ENCODE measurements at places on chromosomes 13 and 19.

GRCh38 chr13:70634893-70635292 is 526.6 kb upstream of the KLHL1 start:
- no peak for DNase-seq

DNA sequence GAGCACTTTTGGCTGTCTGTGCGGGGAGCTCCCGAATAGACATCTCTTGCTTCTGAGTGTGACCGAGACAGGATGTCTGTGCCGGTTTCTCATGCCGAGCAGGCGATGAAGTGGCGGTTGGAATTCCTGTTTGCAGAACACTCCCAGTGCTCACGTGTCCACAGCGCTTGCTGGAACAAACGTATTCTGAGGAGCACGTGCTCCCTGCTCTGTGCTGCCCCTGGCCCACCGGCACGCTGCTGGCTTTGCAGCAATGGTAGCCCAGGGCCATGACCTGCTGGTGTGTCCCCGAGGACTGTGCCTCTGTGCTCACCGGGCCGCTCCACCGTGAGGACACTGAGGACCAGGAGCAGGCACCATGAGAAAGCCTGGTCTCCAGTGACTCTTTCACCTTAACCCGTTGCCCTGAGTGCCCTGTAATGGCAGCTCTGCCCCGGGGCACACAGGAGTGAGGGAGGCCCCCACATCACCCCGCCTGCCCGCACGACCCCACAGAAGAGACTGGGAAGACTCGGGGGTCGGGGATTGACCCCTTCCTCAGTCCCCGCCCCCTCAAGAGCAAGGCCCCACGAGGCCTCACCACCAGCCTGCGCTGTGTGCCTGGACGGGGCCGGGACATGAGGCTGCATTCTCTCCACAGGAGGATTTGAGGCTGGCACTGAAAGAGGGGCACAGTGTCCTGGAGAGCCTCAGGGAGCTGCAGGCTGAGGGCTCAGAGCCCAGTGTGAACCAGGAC is 40.0 kb upstream of the F7 start:
- no peak for DNase-seq

- no peak for DNase-seq
Observed at GRCh38 chr19:3857449-3858003, 11.3 kb downstream of the ZFR2 start.

GRCh38 chr13:28678809-28679208 is 19.9 kb downstream of the POMP start:
- no peak for DNase-seq

DNA sequence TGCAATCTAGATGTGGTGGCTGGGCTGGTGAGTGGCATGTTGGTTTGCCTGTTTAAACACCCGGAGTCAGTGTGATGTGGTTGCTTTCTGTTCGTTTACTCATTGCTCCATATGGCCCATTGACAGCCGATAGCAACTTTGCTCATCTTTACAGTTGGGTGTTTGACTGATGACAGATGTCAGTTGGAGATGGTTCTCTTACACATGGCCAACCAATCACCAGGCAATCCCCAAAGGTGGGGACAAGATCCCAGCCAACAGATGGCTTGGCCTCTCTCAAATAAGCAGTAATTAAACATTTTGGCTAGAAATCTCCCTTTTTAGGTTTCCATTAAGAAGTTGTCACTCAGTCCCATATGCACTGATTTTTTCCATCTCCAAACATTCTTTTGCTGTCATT is 497.1 kb upstream of the ARGLU1 start:
- DNase-seq, result peak; percentile 98

- DNase-seq, result no peak
Observed at GRCh38 chr19:41530761-41531301, 45.1 kb upstream of the CEACAM21 start.

- DNase-seq, result no peak
Observed at GRCh38 chr13:68645814-68646213, 1415.7 kb upstream of the PCDH9 start.

DNA sequence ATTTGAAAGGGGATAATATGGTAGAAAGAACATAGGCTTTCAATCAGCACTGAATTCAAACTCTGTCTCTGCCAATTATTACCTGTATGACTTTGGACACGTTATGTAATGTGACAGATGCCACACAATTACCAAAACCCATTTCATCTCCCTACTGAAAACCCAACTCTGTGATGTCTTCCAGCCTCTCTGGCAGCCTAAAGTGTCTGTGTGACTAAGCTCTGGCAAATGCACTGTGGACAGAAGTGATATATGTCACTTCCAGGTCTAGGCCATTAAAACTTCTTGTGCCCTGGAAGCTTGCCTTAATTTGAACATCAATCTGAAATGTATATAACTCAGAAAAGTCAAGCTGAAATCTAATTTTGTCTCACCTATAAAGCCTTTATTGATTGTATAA is 552.0 kb downstream of the RFC3 start:
- no peak for DNase-seq

DNA sequence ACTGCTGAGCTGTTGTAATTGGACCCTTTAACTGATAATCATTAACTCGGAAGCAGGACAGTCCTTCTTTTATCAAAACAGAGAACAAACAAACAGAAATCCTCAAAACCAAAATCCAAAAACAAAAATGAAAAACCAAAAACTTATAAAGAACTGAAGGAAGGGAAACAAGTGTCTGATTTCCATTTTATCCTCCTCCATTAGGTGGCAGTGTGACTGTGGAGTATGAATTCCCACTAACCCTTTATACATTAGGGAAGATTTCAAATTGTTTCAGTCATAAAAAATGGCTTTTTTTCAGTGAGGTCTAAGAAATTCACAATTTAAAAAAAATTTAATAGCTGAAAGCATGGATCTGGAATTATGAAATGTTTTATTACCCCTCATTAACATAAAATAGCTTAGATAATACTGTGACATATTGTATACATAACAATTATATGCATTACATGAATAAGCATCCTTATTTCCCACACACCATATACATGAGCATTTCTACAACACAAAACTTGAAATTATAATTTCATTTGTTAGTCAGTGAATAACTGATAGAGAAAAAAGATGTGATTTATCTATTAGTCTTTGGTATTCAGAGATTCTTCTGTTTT is 1074.3 kb upstream of the PCDH9 start:
- peak; percentile 1 for DNase-seq

GRCh38 chr13:97108530-97108900 is 113.6 kb upstream of the MBNL2 start:
- DNase-seq, result no peak

- DNase-seq, result no peak
Observed at GRCh38 chr13:113041896-113042295, 63.7 kb upstream of the F7 start.

DNA sequence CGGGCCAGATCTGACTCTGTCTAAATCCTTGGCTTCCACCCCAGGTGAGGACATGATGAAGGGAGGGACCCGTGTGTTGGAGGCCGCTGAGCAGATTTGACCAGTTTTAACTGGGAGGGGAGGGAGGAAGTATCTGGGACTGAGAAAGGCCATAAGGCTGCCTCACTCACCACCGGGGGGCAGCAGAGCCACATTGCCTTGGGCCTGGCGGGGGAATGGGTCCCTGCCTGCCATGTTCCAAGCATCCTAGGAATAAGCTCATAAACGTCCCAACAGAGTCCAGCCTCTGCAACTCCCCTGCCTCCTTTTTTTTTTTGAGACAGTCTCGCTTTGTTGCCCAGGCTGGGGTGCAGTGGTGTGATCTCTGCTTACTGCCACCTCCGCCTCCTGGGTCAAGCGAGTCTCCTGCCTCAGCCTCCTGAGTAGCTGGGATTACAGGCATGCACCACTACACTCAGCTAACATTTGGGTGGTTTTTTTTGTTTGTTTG is 15.5 kb downstream of the MAST3 start:
- peak; percentile 73 for DNase-seq

- no peak for DNase-seq
Observed at GRCh38 chr13:19179916-19180315, 1.7 kb downstream of the TUBA3C start.

- DNase-seq, result no peak
Observed at GRCh38 chr13:28542804-28543203, 47.9 kb upstream of the FLT1 start.

DNA sequence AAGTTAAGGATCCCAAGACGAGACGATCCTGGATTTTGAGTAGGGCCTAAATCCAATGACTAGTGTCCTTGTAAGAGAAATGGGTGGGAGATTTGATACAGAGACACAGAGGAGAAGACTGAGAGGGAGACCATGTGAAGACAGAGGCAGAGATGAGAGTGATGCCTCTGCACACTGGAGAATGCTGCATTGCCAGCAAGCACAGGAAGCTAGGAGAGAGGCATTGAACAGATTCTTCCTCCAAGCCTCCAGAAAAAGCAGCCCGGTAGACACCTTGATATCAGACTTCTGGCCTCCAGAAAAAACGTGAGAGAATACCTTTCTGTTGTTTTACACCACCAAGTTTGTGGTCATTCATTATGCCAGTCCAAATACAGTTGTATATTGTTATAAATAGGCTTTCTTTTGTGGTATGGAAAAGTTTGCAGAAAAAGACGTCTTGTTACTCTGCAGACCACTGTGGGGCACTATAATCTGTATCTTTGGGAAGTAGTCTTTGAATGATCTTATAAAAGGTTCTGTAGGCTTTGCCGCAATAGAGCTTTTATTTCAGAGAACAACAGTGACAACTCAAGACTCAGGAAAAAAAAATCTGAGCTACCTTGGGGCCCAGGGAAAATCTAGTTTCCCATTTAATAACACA is 17.9 kb upstream of the RFC3 start:
- DNase-seq, result no peak

Data from NCI-H1694 (cell line).